ENCODE measurements at places on chromosomes 11 and 22.

- no peak for DNase-seq
Measured at GRCh38 chr11:37533087-37533486, 935.1 kb upstream of the RAG2 start.

GRCh38 chr22:25352294-25352680 is 132.8 kb downstream of the CRYBB2 start:
- no peak for DNase-seq

DNA sequence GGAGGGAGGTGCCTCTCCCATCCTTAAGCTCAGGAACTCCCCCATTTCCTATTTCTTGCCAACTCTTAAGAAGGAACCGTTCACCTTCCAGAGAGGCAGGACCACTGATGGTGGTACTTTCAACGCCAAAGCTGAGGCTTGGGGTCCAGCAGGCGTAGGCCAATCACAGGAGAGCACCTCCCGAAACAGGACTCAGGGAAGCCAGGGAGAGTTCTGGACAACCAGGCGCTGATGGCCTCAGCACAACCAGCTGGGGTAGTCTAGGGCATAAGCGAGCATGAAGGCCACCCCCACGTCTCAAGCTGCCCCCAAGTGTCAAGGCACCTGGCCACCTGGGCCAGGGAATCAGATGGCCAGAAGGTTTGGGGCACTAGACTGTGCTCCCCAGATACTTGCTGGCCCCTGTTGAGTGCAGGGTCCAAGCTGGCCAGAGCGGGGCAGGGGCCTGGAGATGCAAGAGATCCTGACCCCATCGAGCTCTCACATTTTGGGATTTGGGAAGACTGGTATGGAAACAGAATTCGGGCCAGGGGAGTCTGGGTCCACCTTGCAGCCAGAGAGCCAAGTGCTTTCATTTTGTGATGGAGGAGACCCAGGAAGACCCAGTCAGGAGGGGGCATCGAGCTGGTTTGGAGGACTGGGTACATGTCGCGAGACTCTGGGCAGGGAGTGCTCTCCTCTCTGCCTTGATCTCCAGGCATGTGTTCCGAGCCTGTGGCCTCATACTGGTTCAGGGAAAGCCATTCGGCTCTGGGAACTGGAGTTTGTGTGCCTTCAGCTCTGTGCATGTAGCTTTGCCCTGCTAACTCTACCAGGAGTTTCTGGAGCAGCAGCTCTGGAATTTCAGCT is 926 bp downstream of the CD6 start:
- no peak for DNase-seq

- no peak for DNase-seq
Measured at GRCh38 chr11:39036021-39036420, 2423.4 kb downstream of the LRRC4C start.

- DNase-seq: no peak
Measured at GRCh38 chr11:10452211-10452767, 2.8 kb upstream of the AMPD3 start.

DNA sequence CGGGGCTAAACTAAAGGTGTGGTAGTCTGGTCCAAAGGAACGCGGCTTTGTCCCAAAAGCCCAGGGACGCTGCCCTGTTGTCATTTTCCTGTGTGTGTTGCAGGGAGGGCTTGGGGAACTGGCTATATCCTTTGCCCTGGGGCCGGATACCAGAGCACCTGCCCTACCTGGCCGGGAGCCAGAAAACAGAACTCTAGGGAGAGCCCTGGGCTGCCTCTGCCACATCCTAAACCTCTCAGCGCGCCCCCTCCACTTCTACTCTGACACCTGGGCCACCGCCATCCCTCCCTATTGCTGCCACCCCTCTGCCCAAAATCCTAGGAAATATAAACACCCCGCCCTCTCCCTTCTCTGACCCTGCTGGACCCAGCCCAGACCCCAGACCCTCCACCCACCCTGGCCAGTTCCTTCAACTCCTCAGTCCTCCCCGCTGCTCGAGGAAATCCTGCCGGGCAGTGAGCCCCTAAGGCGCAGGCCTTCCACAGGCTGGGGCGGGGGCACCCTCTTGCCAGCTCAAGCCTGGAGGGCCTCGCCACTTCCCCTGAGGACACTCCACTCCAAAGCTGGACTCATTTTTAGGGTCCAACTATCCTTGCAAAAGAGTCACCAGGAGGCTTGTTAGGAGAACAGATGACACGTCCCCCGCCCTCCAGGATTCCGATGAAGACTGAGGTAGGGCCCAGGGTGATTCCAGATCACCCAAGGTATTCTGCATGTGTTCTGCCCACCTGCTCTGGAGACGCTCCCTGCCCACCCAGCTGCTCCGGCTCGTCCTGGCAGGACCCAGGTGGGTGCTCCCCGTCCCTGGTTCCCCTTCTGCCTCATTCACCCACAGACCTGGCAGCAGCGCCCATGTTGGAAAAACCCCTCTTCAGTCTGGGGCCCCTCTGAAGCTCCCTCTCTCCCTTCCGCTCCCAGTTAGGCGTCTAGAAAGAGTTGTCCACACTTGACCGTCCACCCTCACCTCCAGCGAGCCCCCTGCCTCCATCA is 12.2 kb downstream of the KCTD17 start:
- DNase-seq: no peak

GRCh38 chr11:27291954-27292636 is 70.9 kb downstream of the CCDC34 start:
- no peak for DNase-seq

GRCh38 chr11:5043380-5043779 is 2.9 kb upstream of the OR52J3 start:
- no peak for DNase-seq

DNA sequence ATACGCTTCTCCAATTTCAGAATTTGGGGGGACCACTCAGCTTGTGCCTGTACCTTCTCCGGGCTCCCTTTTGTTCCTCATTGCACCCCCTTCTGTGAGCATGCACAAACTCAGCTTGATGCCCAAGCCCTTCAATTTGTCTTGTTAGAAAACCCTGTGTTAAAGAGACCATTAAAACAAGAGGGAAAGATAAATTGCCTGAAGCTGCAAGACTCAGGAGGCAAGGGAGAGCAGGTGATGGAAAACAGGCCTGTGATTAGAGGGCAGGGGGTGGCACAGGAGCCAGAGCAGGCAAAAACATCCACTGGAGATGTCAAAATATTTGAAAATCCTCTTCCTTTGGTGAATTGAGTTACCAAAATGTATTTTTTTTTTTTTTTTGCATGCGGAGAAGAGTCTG is 121.7 kb downstream of the MIAT start:
- DNase-seq: no peak

DNA sequence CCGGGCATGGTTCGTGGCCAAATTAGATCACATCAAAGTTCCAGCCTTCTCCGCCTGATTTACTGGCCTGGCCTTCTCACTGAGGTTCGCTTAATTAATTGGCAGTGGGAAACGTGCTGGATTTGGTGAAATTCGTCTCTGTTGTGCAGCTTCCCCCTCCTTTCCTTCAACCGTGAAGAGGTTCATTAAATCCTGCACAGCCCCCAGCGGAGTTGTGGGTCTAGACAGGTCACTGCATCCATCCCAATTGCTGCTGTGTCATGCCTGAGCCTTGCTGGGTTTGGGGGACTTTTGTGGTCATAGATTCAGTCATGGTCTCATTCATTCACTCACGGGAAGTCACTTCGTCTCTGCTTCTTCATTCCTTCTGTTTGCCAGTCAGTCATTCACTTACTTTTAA is 90.0 kb downstream of the INSC start:
- DNase-seq: no peak

DNA sequence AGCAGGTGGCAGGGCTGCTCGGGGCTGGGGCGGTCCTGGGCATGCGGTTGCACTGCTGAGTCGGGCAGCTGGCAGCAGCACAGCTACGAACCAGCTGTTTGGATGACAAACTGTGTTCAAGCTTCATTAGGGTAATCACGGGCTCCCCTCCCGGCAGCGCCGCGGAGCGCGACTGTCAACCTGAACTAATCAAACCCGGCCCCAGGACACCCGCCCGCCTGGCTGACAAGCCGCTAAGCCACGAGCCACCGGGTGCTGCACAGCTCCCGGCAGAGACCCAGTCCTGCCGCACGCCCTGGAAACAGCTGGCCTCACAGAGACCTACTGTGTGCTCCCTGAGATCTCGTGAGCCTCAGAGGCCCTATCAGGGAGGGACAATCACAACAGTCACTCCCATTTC is 60.6 kb upstream of the TCF20 start:
- DNase-seq: no peak

GRCh38 chr11:125062931-125063428 is at the start of gene SLC37A2:
TSS of gene SLC37A2 (plus strand) at chr11:125063305. CDS start at chr11:125063368, 63 bp downstream.
- no peak for DNase-seq

Measured in activated T-helper 1 cell treated with anti-CD3 and anti-CD28 coated beads, Interleukin-2, amount 50 U/mL, for 16 hours (primary cell).